ENCODE measurements at places on chromosomes 2 and 18.

DNA sequence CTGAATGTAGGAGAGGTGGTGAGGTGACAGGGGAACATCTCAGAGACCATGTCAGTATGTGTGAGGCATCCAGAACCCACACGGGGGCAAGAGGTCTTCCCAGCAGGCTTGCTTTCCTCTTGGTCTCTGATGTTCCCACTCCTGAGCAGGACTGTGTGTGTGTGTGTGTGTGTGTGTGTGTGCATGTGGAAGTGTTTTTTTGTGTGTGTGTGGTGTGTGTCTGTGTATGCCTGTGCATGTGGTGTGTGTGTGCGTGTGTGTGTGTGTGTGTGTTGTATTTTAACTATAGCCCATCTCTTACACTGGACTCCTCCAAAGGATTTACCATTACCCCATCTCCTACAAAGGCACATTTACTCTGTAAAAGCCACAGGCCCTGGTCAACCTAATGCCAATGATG, 40.4 kb downstream of the SLC4A5 start:
- no peak for DNase-seq

GRCh38 chr2:67289921-67290371, 107.2 kb upstream of the ETAA1 start:
- no peak for DNase-seq

GRCh38 chr2:151946899-151947812, 118.9 kb upstream of the ARL5A start:
- no peak for DNase-seq

- DNase-seq = no peak
Measured at GRCh38 chr2:64937687-64938491, 51.3 kb upstream of the SLC1A4 start.

DNA sequence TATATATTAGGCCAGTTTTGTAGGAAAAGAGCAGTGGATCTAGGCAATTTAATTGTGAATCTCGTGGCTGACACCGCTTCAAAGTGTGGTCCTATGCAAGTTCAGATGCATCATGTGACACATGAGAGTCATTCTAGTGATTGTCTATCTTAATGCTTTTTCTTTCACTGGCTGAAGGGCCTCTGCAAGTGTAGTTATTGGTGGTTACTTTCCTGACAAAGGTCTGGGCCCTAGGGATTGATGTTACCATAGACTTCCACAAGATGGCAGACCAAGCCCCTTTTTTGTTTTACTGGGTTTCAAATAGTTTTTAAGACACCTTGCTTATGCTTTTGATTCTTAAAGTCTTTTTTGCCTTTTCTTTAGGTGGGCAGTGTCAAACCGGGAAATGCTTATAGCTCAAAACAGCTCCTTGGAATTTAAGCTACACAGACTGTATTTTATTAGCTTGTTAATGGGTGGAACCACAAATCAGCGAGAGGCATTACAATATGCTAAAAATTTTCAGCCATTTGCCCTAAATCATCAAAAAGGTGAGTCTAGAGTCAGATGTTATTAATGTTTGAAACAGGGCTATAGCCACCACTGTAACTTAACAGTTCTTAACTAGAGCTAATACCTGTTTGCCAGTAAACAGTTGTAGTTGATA, 25.9 kb downstream of the CD8A start:
- DNase-seq = peak; percentile 31

GRCh38 chr18:59484131-59484530, 125.1 kb upstream of the LMAN1 start:
- DNase-seq = no peak

GRCh38 chr2:144181001-144181400, 338.9 kb downstream of the ZEB2 start:
- no peak for DNase-seq

DNA sequence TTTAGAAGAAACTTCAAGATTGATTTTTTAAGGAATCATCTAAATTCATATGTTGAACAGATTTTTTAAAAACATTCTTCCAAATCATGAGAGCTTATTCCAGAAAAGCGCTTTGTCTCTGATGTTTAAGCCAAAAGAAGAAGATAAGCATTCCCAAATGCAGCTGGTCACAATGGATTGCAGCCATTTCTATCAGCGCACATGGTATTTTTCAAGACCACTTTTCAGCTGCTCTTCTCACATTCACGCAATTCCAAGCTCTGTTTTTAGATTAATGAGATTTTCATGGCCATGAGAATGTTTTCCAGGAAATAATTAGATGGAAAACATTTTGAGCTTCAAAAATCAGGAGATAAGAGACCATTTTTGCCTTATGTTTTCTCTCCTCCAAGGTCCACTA, 8.7 kb downstream of the OSBPL1A start:
- no peak for DNase-seq

All from CD4-positive, alpha-beta T cell treated with Interleukin-6 at 100 ng/mL for 8 hours (primary cell).